NCI-H1436 (cell line): ENCODE measurements at places on chromosomes 13 and 19.

DNA sequence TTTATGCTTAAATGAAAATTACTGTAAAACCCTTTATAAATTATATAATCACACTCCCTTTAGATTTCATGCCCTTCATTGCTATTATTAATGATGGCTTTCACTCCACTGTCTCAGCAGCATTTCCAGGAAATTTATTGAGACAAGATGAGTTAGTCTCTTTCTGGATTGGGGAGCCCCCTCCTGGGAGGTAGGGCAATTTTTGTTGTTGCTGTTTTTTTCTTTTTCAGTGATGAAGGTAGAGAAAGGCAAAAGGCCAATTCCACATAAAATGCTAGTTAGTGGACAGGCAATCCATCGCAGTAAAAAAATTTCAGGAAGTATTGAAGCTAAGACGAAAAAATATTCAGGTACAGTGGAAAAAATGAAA lies 80.2 kb downstream of the TEX26 start:
- DNase-seq = no peak

- DNase-seq = no peak
These were observed 5.0 kb downstream of the PTOV1 start for GRCh38 chr19:49855676-49856573.

- no peak for DNase-seq
These were observed 819.2 kb downstream of the UQCRFS1 start for GRCh38 chr19:28393574-28394336.

- DNase-seq = no peak
These were observed 2.9 kb upstream of the C2CD4C start for GRCh38 chr19:411723-412355.

GRCh38 chr13:26705536-26705935 lies 55.0 kb downstream of the GPR12 start:
- no peak for DNase-seq

- peak; percentile 48 for DNase-seq
These were observed 547 bp downstream of the KCNN1 start for GRCh38 chr19:17967257-17968051.

DNA sequence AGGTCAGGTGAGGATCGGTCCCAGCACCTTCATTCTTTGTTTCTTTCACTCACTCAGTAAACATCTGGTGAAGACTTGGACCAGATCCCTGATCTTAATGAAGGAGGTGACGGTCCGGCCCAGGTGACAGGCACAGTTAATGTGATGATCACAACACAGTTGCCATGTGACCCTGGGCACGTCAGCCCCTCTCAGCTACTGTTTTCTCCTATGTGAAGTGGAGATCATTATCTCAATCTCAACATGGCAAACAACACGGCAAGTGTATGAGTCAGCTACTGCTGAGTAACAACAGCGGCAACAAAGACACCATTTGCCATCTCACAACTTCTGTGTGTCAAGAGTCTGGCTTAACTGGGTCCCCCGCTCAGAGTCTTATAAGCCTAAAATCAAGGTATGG lies 74.6 kb downstream of the GNG7 start:
- DNase-seq = no peak

DNA sequence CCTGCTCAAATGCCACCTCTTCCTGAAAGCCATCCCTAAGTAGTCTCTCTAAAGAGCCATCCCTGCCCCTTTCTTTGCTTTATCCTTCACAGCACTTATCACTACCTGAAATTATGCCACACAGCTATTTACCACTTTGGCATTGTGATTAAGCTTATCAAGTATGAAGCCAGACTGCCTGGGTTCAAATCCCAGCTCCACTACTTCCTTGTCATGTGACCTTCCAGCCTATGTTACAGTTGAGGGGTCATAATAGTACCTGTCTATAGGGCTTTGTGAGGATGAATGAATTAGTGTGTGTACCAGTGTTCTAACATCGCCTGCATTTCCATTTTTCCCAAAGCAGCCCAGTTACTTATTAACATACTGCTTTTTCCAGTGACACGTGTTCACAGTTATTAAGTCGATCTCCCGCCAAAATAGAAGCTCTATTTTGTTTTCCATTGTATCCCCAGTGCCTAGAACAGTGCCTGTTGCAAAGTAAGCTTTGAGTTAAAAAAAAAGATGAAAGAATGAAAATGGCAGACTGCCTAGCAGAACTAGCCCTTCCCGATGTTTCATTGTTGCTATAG lies 32.8 kb downstream of the ZSWIM9 start:
- peak; percentile 50 for DNase-seq

DNA sequence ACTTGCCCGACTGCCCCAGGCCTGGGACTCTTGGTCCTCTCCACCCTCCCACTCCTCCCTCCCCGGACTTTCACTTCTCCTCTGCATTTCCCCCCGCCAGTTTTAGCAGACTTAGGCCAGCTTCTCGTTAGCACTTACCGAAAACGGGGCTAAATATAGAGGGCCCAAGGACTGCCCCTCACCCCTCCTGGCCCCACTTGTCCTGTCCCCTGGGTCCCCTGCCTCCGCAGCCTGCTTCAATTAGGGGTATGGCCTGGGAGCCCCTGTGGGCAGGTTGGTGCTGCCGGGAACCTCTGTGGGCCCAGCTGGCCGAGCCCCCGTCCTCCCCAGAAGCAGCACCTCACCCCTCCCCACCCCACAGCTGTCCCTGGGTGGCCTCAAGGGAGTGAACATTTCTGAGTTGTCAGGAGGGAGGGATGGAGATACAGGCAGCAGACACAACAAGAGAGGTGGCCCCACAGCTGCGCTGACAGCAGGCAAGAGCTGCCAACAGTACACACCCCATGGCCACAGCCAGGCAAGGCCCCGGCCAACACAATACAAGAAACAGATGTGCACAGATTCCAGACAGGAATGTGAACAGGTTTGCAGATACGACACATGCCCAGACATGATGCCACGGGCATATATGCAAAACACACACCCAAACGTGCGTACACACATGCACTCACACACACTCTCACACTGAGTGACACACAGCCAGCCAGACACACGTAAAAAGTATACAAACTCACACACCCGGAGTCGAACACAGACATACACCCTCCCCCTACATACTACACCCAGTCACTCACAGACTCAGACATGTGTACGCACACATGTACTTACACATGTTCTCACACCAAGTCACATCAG lies 2.6 kb downstream of the POU2F2 start:
- no peak for DNase-seq

DNA sequence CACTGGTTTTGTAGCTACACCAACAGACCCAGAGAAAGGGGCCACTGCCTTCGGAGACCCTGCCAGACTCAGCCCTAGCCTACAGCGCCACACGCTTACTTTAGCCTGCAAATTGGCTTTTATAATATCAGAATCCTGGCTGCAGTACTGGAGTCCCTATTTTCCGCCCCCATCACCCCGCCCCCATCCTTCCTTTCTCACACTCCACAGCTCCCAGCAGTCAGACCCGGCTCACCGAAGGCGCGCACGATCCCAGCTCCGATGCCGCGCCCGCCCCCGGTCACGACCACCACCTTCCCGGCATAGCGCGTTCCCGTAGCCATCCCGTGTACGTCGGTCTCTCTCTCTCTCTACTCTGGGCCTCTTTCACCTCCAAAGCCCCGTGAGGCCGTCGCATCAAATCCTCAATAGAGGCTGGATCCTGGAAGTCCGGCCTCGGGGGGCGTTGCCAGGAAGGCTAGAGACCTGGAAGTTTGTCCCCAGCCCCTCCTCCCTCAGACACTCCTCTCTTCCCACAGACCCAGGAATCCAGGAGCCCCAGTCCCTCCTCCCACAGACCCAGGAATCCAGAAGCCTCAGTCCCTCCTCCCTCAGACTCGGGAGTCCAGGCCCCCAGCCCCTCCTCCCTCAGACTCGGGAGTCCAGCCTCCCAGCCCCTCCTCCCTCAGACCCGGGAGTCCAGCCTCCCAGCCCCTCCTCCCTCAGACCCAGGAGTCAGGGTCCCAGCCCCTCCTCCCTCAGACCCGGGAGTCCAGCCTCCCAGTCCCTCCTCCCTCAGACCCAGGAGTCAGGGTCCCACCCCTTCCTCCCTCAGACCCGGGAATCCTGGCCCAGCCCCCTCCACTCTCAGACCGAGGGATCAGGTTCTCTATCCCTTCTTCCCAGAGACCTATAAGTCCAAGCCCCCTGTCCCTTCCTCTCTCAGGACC lies at the start of gene HSD17B14:
TSS of gene HSD17B14 (minus strand) at position 403 of the 929 bp plus-strand sequence. CDS start at position 323, 80 bp downstream.
- no peak for DNase-seq

DNA sequence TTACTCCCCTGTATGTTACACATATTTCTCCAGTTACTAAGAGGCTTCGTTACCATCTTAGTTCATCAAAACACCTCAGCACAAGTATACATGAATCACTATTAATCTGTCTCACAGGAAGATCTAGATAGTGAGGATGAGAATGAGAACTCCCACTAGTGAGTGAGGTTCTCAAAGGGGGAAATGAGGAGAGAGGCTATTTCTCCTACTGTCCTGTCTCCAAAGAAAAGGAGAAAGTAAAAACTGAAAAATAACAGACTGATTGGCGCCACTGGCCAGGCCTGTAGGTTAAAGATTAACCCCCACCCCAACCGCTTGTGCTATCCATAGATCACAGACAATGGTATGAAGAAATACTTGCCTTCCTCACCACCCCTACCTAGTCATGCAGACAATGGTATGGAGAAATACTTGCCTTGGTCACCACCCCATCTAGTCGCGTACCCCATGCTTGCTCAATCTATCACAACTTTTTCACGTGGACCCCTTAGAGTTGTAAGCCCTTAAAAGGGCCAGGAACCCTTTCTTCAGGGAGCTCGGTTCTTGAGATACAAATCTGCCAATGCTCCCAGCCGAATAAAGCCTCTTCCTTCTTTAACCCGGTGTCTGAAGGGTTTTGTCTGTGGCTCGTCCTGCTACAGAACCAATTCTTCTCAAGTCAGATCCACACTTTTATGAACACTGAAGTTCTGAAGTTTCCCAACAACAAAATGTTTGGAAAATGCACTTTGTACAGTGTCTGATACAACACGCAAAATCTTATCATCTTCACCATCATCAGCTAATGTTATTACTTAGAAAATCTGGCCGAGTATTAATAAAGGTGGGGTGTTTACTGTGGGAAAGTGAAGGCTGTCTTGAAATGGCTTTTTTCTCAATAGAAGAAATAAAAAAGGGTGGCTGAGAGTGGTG lies 598.1 kb downstream of the UQCRFS1 start:
- no peak for DNase-seq

- no peak for DNase-seq
These were observed 194.7 kb downstream of the B3GLCT start for GRCh38 chr13:31394506-31394905.

DNA sequence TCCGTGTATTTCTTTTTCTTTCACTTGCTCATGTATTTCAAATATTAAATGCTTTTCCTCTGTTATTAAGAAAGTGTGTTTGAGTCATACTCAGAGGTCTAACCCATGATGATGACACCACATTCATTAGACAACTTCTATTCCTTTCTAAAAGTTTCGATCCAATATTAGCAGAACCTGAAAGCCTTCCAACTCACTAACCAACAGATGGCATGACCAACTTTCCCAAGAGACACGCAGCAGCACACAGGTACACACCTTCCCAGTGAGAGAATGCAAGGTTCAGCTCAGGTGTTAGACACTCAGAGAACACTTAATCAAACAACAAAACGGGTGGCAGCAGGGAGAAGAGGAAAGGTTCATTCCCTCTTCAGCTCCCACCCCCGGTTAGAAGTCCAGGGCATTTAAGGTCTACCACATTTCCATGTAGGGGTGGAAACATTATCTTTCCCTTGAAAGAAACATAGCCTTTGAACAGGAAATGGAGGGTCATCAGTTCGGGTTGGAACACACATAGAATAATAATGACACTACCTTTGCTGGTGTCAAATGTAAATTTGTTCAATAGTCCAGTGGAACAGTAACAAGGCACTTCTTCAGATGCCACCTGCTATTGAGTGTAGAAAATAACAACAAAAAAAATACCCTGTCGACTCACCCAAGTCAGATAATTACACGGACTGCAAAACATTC lies 404.2 kb downstream of the COG6 start:
- no peak for DNase-seq

- DNase-seq = no peak
These were observed 1712.4 kb downstream of the EFNB2 start for GRCh38 chr13:104823071-104823470.

GRCh38 chr19:10159610-10160009 lies 35.1 kb downstream of the DNMT1 start:
- no peak for DNase-seq

- no peak for DNase-seq
These were observed 21.1 kb downstream of the PGLS start for GRCh38 chr19:17532557-17532956.

- no peak for DNase-seq
These were observed 41.5 kb downstream of the WDFY2 start for GRCh38 chr13:51625555-51626345.

- no peak for DNase-seq
These were observed 3.0 kb downstream of the HPN start for GRCh38 chr19:35044317-35045117.

- peak; percentile 82 for DNase-seq
These were observed at the start of gene PRR12 for GRCh38 chr19:49590971-49591730. PRR12 (plus strand) TSS chr19:49591182; CDS start chr19:49591655, 473 bp downstream.

GRCh38 chr19:18017275-18018083 lies 9.5 kb downstream of the ARRDC2 start:
- no peak for DNase-seq

DNA sequence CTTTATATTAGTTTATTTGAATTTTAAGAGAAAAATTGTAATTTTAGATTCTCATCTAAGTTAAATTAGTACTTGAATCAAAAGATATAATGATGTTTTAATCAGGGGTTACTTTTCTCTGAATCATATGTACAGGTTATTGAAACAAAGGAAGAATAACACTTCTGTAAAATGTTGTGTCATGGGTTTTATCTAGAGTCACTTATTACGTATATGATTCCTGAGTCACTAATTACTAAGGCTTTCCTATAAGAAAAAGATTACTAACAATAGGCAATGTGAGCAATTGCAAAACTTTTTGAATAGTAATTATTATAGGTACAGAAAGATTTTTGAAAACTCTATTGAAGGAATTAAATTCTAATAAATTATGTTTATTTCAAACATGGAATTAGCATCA lies 99.2 kb upstream of the KLF5 start:
- no peak for DNase-seq

- DNase-seq = no peak
These were observed 128.3 kb downstream of the ATP11A start for GRCh38 chr13:112818040-112818697.

DNA sequence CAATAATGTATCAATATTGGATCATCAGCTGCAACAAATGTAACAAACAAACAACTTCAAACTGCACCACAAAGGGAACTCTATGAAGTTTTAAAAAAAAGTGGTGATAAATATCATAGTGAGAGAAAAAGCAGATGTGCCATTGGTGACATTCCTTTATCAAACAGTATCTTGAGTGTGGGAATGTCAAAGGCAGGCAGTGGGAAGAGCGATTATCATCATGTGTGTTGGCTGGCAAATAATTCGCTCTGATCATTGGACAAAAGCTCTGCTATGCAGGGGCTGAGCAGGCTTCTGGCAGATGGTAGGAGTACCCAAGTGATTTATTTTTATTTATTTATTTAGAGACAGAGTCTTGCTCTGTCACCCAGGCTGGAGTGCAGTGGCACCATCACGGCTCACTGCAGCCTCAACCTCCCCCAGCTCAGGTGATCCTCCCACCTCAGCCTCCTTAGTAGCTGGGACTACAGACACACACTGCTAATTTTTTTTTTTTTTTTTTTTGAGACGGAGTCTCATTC lies 55.9 kb upstream of the RANBP3 start:
- DNase-seq = no peak
